ENCODE measurements at places on chromosomes 6 and 20. TPM values are rescaled to one million over a fixed set of nuclear protein-coding genes. Genes with fewer than 3 reads are reported as not detected.
A peak's percentile ranks its signal among the peaks of the same experiment; 100 is the strongest.

- DNase-seq, result no peak
Observed at GRCh38 chr6:161422710-161423680, 149.1 kb upstream of the AGPAT4 start.

Gene FOXP4
- total RNA-seq, result 9.2 TPM

- DNase-seq, result no peak
Observed at GRCh38 chr6:29749668-29750067, 26.4 kb downstream of the HLA-F start.

- no peak for DNase-seq
Observed at GRCh38 chr20:16224836-16225235, 348.4 kb downstream of the KIF16B start.

- DNase-seq, result no peak
Observed at GRCh38 chr6:154169193-154169847, 130.3 kb downstream of the OPRM1 start.

GRCh38 chr6:137416376-137417109, 77.7 kb downstream of the OLIG3 start:
- DNase-seq, result no peak

Gene ELOVL4
- 29.2 TPM for total RNA-seq

DNA sequence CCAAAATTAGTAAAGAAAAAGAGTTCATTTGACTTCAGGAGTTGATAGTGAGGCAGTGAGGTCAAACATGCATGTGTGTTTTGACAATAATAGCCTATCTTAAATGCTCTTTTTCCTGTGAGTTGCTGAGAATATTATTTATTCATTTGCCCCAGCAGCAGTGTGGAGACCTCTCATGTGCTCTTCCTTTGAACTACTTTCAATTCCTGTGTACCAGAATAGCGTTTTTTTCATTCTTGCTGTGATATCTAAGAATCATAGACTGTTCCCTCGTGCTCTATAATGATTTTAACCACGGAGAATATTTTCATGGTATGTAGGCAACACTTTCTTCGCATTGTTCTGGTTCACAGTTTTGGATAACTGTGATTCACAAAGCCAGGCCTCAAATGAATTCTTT, 5.2 kb downstream of the CDYL start:
- DNase-seq, result no peak

DNA sequence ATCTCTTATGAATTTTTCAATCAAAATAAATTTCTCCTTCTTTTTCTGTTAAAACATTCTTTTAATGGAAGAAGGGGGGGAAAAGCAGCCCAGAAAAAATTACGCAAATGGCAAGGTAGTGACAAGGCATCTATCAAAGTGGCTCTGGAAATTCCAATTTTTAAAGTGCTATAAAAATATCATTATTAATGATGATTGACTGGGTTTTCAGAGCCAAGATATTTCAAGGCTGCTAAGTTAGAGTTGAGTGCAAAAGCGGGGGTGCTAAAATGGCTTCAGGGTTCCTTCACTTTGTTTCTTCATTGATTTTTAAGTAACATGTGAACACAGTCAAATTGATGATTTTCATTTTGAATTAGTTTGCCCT, 171.6 kb upstream of the CITED2 start:
- DNase-seq, result no peak

GRCh38 chr6:149317644-149318571, at the start of gene TAB2:
TSS of gene TAB2 (plus strand) at chr6:149317712. CDS start at chr6:149369998, 52,286 bp downstream.
- peak; percentile 37 for DNase-seq

Gene EPHA7
- total RNA-seq, result 167 TPM

- DNase-seq, result no peak
Observed at GRCh38 chr6:22325481-22325880, 28.6 kb upstream of the PRL start.

Gene MLIP
- 6.3 TPM for total RNA-seq

DNA sequence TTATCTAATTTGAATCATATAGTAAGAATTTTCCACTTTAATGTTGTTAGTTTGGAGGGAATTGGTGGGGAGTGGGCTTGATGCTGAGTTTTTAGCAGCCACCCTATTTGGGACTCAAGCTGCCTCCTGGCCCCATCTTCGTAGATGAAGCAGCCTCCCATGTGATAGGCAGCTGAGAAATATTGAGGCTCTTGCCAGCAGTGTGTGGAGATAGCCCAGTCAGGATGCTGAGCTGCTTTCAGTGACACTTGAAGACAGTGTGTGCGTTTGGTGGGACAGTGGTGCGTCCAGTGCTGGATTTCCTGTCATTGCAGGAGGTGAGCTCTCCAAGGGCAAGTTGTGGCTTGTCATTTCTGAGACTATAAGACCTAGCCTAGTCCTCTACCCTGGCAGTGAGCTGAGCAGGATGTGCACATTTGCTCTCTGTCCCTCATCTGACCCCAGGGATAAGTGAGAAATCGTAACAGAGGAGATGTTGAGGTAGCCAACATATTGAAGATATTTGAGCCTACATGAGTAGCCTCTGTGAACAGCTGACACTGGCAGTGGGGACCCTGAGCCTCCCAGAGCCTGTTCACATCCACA, 47.9 kb upstream of the RNF8 start:
- no peak for DNase-seq

- DNase-seq, result no peak
Observed at GRCh38 chr6:15254070-15254975, 8.5 kb downstream of the JARID2 start.

DNA sequence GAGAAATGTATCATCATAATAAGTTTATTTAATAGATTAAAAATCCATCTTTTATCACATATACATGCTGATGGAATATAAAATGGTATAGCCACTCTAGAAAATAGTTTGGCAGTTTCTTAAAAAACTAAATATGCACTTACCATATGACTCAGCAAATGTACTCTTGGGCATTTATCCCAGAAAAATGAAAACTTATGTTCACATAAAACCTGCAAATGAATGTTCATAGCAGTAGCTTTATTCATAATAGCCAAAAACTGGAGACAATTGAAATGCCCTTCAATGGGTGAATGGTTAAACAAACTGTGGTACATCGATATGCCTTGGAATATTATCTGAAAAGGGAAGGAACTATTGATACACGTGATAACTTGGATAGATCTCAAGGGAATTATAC, 6.4 kb upstream of the NCOA7 start:
- DNase-seq, result no peak

DNA sequence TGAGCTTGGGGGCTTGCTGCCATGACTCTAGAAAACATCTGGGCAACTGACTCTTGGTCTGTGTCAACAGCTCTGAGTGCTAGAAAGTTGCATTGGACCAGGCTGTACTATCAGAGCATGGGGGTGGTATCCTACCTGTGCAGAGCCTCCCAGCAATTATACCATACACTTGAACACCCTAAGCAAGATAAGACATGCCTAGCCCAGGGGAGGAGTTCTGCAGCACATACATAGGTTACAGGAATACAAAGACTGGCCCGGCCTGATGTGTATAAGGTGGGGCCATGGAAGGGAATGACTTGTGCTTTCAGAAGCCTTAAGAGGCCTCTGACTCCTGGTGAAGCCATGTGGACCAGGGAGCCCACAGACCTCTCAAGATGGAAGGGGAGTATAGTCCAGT, 11.4 kb upstream of the MOCS1 start:
- no peak for DNase-seq

GRCh38 chr20:62773845-62774714, 22.2 kb upstream of the MRGBP start:
- DNase-seq, result no peak

GRCh38 chr6:117706504-117706903, 31.2 kb downstream of the NUS1 start:
- DNase-seq, result no peak

DNA sequence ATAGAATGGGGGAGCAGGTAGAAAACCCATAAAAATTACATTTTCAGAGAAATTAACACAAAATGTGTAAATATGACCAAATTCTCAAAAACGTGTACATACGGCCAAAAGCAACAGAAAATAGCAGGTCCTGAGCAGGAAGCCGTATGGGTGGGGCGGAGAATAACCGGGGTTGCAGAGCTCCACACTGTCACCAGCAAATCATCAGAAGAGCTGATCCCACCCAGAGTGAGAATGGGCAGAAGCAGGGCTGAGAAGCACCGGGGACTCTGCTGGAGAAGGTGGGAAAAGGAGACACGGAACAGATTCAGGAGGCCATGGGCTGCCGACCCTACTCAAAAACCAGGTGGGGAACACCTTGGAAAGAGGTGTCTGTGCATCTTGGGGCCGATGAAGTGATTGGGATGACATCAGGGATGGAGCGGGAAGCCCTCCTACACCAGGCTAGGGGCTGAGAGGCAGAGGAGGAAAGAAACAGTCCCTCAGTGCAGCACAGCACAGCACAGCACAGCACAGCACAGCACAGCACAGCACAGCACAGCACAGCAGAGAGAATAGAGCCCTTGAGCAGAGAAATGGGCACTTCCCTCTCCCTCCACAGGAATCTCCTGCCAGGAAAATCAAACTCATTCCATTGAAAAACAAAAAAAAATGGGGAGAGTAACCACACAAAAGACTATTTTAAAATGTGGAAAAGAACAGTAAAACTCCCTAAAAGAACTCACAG, 22.3 kb downstream of the STX7 start:
- no peak for DNase-seq

GRCh38 chr6:90135667-90136066, 161.0 kb downstream of the BACH2 start:
- no peak for DNase-seq

DNA sequence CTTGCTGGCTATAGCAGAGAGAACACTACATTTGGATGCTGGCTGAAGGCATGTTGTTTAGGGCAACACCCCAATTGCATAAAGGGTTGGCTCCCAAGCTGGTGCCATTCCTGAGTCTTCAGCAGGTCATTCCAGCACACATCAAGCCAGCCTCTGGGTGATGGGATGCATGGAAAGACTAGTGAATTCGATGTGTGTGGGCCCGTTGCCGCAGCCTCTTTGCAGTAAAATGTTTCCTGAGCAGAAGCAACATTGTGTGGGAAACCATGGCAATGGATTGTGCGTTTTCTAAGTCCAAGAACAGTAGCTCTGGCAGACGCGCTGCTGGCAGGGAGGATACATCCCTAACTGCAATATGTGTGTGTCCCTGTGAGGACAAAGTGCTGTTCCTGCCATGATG, 142.4 kb upstream of the SLC24A3 start:
- no peak for DNase-seq

Gene SNPH
- 12.8 TPM for total RNA-seq

DNA sequence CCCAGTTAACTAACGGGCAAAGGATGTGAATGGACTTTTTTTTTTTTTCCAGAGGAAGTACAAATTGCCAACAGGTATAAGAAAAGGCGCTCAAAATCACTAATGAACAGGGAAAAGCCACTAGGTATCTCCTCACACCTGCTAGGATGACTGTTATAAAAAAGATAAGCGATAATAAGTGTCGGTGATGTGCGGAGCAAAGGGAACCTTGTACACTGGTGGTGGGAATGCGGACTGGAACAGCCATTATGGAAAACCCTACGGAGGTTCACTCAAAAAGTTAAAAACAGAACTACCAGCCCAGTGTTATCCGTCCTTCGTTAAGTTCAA, 787 bp upstream of the RAB32 start:
- DNase-seq, result no peak

- no peak for DNase-seq
Observed at GRCh38 chr20:43534791-43535350, 24.0 kb upstream of the SGK2 start.

DNA sequence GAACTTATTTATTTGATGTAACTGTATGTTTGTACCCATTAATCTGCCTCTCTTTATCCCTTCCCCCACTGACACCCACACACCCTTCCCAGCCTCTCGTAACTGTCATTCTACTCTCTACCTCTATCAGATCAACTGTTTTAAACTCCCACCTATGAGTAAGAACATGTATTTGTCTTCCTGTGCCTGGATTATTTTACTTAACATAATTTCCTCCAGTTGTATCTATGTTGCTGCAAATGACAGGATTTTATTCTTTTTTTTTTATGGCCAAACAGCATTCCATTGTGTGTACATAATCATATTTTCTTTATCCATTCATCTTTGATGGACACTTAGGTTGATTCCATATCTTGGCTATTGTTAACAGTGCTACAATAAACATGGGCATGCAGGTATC, 49.3 kb downstream of the PHACTR2 start:
- no peak for DNase-seq

GRCh38 chr6:93496548-93496947, 77.2 kb upstream of the EPHA7 start:
- DNase-seq, result no peak

- no peak for DNase-seq
Observed at GRCh38 chr6:42315991-42316970, 98.6 kb upstream of the MRPS10 start.

GRCh38 chr6:143015300-143015706, 45.4 kb upstream of the AIG1 start:
- no peak for DNase-seq

Gene KIF6
- 2.6 TPM for total RNA-seq

DNA sequence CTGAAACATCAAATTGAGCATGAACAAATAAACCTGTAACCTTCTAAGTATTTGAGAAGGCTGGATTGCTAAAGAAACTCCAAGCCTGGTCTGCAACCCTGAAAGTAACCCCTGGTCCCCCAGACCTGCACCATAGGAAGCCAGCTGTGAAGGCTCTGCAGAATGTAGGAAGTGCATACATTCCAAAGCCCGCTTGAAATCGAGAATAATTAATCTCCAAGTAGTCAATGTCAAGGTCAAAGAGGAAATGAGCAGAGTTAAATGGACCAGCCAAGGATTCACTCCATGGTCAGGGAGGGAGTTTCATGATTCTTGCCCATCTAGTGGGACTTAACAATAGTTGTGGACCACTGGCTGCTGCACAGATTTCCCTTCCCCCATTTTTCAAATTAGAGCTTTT, 107.6 kb upstream of the RNF24 start:
- DNase-seq, result no peak

Gene HSPA1B
- 97.4 TPM for total RNA-seq

Gene RALGAPA2
- 50.7 TPM for total RNA-seq

DNA sequence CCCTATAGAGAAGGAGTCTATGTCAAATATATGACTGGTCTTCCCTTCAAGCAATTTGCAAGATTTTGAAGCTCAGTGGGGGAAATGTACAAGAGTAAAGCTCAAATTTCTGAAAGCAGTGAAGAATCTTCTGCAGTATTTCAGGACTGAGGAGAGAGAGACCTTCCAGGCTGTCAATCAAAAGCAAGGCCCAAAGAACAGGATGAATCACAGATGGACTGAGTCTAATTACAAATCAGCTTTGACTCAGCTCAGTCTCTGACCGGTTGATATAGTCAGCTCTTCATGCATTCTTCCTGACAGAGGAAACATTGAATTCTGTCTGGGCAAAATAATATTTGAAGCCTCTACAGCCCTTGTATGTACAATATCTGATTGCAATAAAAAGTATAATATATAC, 7.7 kb upstream of the HTR1B start:
- no peak for DNase-seq

Gene MANEA
- 18.5 TPM for total RNA-seq

Gene ULBP2
- total RNA-seq, result 3.2 TPM

- DNase-seq, result no peak
Observed at GRCh38 chr6:84182001-84182400, 45.4 kb downstream of the CEP162 start.

- no peak for DNase-seq
Observed at GRCh38 chr6:71510057-71510713, 221.6 kb downstream of the OGFRL1 start.

- no peak for DNase-seq
Observed at GRCh38 chr6:145276756-145277155, 458.6 kb downstream of the EPM2A start.

GRCh38 chr6:155263373-155264063, at the start of gene CLDN20:
TSS of gene CLDN20 (plus strand) at chr6:155264013. CDS start at chr6:155275720, 11,707 bp downstream.
- no peak for DNase-seq

Gene TNF
- 0.18 TPM for total RNA-seq
